ENCODE measurements at places on chromosomes 4 and X.

DNA sequence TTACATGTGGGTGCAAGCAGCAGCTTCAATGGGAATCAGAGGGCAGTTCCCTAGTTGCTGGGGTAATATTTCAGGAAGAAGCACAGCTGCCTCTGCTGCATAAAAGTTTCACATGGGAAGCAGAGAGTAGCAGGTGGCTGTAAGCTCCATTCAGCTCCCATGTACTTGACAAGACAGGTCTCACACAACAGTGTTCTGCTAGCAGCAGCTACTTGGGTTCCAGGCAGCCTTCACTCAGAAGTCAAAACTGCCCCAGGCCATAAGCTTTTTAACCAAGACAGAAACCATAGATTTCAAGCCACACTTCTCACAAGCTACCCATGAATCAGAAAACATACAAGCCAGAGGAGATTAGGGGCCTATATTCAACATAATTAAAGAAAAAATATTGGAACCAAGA is 41.4 kb upstream of the SPIN2A start:
- no peak for DNase-seq

DNA sequence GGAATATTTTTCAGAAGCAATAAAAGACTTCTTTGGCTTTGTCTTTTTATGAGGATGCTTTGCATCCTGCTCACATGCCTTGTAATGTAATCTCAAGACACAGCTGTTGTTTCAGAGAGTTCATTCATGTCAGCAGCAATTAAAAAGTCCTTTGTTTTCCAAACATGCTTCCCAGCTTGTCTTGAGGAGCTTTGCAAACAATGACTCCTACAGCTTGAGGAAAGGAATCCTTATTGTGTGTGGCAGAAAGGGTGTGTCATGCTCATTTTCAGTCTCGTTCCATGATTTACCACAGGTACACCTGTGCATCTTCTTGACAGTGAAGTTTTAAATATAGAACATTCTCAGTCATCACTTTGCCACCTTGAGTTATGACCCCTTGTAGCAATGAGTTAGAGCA is 139.2 kb upstream of the AADAT start:
- no peak for DNase-seq

- no peak for DNase-seq
These were observed 139.2 kb downstream of the LINC00632 start for GRCh38 chrX:140848800-140849199.

GRCh38 chr4:74205559-74205958 is 47.6 kb downstream of the MTHFD2L start:
- no peak for DNase-seq

DNA sequence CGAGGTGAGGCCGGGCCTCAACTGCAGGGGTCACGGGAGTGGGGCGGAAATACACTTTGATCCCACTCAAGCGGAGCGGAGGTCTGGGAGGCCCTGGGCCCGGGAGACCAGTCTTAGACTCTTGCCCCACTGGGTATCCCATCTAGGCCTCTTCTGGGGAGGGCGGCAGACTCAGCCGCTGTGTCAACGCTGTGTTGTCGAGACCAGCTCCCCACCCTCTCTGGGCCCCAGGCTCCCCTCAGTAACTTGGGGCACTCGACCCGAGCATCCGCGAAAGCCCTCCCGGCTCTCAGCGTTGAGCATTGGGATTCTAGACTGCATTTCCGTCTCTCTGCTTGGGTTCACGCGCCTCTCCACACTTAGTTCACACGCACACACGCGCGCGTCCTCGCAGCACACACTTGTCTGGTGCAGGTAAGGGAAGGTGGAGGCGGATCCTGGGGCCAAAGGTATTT is 1.7 kb downstream of the NKX3-2 start:
- DNase-seq: no peak

DNA sequence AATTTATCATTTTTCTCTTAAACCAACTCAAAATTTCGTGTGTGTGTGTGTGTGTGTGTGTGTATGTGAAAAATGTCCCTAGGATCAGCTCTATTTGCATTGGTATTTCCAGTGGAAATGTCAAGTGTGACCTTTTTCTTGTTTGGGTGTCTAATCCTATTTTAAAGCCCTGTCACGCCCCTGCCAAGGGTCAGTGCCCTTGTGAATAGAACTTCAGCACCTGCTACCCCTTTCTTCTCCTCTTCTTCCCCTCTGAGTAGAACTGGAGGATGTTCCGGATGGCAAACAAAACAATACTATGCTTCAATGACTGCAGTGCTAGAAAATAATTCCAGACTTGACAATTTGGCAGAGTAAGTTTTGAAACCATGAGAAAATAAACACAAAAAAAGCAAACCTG is 67.3 kb downstream of the SPRY1 start:
- no peak for DNase-seq

GRCh38 chrX:110003167-110004156 is 548 bp downstream of the TMEM164 start:
- DNase-seq: no peak

- DNase-seq: no peak
These were observed 30.4 kb downstream of the PGRMC1 start for GRCh38 chrX:119266364-119266995.

- DNase-seq: no peak
These were observed 1115.3 kb downstream of the PDHA2 start for GRCh38 chr4:96955226-96955625.

GRCh38 chr4:10622728-10623127 is 61.8 kb downstream of the CLNK start:
- DNase-seq: no peak

- no peak for DNase-seq
These were observed 58.5 kb downstream of the PRPS1 start for GRCh38 chrX:107686792-107687191.

DNA sequence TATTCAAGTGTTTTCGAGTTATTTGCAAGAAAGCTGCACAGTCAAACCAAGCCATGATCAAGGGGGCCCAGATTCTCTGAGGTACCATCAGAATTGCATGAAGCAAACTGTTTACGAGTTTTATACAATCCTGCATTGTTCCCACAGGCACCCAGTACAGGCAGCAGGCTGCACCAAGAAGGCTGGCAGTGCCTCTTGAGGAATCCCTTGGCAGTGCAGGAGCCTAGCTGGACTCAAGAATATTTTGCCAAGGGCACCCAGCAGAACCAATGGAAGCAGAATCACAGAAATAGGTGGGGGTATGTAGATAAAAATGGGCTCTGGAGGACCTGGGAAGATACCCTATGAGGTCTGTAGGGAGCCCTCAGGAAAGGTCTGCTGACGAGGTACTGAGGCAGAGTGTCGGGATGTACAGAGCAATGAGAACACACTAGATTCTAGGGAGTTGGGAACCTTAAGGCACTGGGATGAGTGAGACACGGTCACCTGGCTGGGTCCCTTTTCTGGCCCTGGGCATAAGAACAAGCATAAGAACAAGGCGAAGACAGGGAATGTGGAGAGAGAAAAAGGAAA is 2.5 kb upstream of the PLP1 start:
- no peak for DNase-seq

- DNase-seq: no peak
These were observed 55.4 kb upstream of the RASSF6 start for GRCh38 chr4:73675623-73676022.

DNA sequence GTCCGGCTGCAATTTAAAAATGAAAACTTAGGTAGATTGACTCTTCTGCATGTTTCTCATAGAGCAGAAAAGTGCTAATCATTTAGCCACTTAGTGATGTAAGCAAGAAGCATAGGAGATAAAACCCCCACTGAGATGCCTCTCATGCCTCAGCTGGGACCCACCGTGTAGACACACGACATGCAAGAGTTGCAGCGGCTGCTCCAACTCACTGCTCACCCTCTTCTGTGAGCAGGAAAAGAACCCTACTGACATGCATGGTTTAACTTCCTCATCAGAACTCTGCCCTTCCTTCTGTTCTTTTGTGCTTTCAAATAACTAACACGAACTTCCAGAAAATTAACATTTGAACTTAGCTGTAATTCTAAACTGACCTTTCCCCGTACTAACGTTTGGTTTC is 41.0 kb downstream of the MAP7D3 start:
- DNase-seq: no peak

- DNase-seq: no peak
These were observed 30.7 kb upstream of the RPS6KA6 start for GRCh38 chrX:84218726-84219125.

DNA sequence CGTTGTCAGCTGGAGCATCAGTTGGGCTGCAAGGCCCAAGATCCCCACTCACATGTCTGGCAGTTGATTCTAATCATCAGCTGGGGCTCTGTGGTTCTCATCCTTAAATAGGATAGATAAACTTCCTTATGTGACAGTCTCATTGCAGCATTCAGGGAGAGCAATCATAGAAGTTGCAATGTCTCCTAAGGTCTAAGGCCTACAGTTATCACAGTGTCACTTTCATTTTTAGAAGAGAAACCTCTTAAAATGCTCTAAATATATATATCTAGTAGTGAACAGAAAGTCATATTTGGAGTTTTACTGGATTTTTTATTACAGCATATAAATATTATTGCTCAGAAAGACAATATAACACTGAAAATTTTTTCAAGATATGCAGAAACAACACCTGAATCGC is 226.0 kb upstream of the PPP1R2C start:
- no peak for DNase-seq

GRCh38 chr4:38344929-38345328 is 319.1 kb upstream of the KLF3 start:
- DNase-seq: no peak

- no peak for DNase-seq
These were observed 24.8 kb upstream of the SMARCA5 start for GRCh38 chr4:143488687-143489086.

GRCh38 chrX:69568828-69569227 is 47.1 kb upstream of the EDA start:
- no peak for DNase-seq

GRCh38 chr4:38857354-38858096 is 908 bp upstream of the TLR6 start:
- no peak for DNase-seq

GRCh38 chr4:93029769-93030168 is 726.0 kb downstream of the GRID2 start:
- DNase-seq: no peak

DNA sequence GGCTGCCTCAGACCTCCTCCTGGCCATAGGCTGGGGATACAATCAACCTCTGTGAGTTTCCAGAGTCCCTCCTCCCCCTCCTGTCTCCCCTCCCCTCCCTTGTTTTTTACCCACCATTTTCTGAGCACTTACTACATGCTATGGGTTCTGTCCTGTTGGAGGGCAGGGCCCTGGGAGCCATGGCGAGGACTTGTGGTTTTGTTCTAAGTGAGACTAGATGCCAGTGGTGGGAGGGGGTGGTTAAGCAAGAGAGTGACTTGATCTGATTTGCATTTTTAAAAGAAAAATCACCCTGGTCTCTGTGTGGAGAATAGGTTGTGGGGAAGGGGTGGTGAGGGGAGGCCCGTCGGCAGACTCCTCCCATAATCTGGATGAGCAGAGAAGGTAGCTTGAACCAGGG is 39.5 kb downstream of the EFNB1 start:
- no peak for DNase-seq

DNA sequence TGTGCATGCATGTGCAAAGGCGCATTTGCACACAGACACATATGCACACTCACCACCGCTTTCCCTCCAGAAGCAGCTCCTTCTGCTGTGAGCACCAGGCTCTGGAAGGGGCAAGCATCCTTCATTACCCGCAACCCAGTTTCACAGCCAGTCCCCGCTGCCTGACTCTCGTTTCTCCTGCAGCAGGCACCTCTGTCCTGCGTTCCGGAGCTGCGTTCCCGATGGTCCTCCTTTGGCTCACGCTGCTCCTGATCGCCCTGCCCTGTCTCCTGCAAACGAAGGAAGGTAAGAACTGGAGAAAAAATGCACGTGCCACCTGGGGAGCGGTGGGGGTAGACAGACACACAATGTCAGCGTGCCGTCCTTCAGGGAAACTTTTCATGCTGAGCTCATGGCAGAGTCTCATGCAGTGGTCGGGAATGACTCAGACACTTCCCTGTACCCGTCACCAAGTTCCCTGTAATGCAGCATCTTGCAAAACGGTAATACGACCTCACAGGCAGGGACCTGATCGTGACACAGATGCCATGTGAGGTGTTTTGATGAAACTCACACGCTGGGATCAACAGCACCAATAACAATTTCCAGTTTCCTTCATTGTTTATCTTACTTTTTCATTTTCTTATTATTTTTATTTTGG is 5.1 kb downstream of the IL3RA start:
- no peak for DNase-seq

DNA sequence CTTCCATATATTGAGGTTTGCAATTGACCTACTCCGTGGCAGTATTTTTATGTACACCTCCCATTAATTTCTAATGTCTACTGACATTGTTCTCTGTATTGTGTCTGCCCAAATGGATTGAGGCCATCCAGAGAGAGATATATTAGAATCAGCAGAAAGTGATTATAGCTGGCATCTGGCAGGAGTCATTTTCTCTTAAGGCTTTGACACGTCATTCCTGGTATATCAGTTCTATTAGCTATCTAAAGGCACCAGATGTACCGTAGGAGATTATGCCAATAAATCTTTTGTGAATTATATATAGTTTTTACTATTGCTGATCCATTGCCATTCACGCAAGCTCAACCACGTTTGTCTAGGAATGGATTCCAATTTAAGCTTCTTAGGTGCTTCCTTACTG is 1026.4 kb upstream of the IGFBP7 start:
- no peak for DNase-seq

GRCh38 chr4:122163301-122163700 is 11.2 kb downstream of the BLTP1 start:
- DNase-seq: no peak
